ENCODE measurements at places on chromosomes 1 and 21.
A peak's percentile ranks its signal among the peaks of the same experiment; 100 is the strongest.

GRCh38 chr1:25477448-25478034, 46.8 kb downstream of the MACO1 start:
- no peak for DNase-seq

- DNase-seq = no peak
Measured at GRCh38 chr1:220882061-220882891, 3.0 kb downstream of the HLX start.

- peak; percentile 70 for DNase-seq
Measured at GRCh38 chr1:163072658-163073057, 3.5 kb downstream of the RGS4 start.

- DNase-seq = no peak
Measured at GRCh38 chr1:180940445-180940844, 27.7 kb downstream of the KIAA1614 start.

DNA sequence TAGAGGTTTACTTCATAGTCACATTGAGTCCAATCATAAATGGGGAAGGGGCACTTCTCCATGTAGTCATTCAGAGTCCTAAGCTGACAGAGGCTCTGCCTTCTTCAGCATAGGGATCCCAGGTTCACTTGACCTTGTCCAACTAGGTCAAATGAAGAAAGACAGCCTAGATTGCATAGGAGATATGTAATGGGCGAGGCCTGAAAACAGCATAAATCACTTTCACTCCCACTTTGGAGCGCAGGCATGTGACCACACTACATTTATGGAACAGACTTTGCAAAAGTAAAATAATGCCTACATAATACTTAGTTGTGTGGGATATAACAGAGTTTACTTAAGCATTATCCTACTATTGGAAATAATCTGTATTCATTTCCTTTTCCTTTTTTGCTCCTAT, 51.7 kb downstream of the HOOK1 start:
- no peak for DNase-seq

GRCh38 chr1:193183019-193183627, 3.3 kb downstream of the B3GALT2 start:
- DNase-seq = peak; percentile 52

- DNase-seq = no peak
Measured at GRCh38 chr1:218475699-218476098, 130.6 kb downstream of the TGFB2 start.

GRCh38 chr1:5935026-5935425, 57.2 kb downstream of the NPHP4 start:
- DNase-seq = no peak

DNA sequence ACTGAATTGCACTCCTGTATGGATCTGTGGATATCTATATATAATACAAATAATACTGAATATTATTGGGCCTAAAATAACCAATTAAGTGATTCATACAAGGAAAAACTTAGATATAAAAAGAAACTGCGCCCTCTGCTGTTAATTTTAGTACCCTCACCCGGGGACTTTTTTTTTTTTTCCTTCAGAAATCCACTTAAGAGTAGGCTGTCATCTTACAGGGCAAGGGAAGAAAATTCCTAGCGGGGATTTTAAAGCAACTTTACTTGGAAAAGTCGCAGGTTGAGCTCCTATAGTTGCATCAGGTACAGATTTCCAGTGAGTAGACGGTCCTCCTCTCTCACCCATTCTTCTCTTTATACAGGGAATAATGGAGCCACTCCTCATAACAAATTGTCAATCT, 1.3 kb downstream of the NTNG1 start:
- DNase-seq = peak; percentile 59

- DNase-seq = peak; percentile 65
Measured at GRCh38 chr1:47751193-47751592, 246.0 kb downstream of the TRABD2B start.

DNA sequence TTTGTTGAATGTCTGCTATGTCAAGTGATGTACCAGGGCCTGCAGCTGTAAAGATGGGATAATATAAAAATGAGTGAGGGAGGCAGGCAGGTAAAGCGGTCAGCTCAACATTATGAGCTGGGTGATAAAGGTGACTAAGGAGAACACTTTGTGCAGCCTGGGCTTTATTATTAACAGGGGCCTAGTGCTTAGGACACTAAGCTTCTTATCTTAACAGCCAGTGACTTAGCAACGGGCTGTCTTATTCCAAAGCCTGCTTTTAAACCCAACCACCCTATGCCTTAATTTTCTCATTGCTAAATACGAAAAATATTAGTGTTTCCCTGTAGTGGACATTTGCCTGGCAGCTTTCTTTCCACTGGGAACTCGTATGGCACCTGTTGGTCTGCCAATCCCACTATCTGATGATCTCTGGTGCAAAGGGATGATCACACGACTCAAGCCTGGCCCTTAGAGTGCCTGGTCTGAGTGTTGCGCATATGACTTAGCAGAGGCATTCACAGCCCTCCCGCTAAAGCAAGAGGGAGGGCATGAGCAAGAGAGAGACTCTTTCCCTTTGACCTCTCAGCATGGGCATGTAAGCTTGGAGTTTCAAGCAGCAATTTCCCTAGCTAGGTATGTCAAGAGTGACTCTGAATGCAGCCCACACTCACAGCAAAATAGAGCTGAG, 98.6 kb upstream of the PAPPA2 start:
- no peak for DNase-seq

DNA sequence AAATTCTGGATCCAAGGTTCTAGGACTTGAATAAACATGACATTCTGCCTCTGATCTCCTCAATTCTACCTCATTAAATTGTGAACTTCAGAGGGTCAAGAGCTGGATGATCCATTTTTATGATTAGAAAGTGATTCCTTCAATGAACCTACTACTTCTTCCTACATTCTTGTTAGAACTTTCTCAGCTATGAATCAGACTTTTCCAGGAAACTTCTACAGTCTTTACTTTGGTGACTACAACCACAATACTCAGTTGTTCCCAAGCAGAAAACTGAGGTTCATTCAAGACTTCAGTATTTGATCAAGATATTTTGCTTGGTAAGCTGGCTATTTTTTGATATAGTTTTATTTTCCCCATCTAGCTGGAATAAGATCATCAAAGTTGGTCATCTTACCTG, 51.4 kb downstream of the CDC7 start:
- no peak for DNase-seq

DNA sequence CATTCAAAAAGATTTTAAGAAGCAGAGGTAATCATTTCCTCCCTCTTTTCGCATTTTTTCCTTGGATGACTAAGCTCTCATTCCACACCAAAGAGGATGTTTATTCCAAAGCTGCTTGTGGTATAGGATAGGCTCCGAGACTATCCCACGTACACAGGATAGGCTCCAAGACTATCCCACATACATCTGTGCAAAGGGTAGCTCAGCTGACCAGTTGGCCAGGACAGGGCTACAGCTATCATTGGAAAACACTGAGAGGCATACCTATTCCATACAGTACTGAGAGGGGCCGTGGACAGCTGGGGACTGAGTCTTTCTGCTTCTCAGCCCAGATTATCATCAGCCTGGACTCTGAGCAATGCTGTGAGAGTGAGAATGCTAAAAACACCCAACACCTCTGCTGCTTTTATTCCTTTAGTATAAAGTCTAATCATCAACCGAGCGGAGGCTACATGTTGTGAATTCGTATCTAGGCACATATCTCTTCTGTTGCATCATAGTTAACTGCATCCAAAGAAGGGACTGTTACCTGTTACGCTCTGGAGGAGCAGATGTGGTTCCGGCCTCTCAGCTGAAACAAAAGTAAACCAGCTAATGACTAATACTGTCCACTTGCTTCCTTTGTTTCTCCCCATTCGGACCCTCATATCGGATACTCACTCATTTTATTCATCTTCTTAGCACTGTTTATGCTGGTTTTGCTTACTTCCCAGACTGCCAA, 141.0 kb downstream of the TNFSF18 start:
- peak; percentile 68 for DNase-seq

DNA sequence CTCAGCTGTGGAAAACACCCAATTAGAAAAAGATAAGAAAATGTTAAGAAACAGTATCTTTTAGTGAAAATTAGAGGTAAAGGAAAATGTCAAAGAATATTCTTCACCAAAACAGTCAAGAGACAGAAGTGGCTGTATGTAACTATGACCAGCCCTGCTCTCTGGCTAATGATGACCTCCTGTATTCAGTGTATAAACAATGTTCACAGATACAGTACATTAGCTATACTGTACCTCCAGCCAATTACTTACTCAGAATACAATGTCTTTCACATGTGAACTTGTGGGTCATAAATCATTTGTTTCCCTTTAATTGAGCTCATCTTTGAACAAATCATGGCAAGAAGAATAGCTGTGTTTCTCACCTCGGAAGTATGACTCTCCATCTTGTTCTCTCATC, 432.0 kb downstream of the LMO4 start:
- no peak for DNase-seq

GRCh38 chr1:117826540-117827078, 102.8 kb downstream of the GDAP2 start:
- DNase-seq = peak; percentile 89

GRCh38 chr1:160307118-160307791, 22.3 kb upstream of the PEX19 start:
- no peak for DNase-seq

- peak; percentile 82 for DNase-seq
Measured at GRCh38 chr1:41739061-41739955, 179.4 kb downstream of the HIVEP3 start.

DNA sequence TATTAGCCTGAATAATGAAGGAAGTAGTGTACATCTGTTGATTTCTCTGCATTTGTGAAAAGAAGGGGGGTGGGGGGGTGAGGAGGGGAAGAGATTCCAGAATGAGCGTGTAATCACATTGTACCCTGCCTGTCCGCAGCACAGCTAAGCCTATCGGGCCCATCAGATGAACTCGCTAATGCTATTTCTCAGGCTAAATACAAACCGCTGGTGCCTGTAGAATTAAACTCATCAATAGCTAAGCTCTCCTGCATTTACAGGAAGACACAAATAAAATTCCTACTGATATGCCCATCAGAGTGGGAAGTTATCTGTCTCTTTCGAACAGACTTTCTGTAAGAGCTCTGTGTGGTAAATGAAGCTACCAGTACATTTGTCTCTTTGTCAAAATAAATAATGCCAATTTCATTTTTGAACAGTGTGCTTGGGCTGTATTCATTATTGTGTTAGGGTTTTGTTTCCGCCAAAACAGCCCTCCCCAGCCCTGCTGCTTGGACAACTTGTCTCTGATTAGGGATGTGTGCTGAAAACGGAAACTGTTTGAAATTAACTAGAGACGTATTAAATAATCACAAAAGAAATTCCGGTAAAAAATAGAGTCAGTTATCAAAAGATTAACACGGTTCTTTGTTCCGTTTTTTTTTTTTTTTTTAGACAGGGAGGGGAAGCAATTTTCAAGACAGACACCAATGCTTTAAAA, 305.4 kb downstream of the TTLL7 start:
- peak; percentile 7 for DNase-seq

- DNase-seq = no peak
Measured at GRCh38 chr1:220278991-220279390, 6.7 kb upstream of the RAB3GAP2 start.

DNA sequence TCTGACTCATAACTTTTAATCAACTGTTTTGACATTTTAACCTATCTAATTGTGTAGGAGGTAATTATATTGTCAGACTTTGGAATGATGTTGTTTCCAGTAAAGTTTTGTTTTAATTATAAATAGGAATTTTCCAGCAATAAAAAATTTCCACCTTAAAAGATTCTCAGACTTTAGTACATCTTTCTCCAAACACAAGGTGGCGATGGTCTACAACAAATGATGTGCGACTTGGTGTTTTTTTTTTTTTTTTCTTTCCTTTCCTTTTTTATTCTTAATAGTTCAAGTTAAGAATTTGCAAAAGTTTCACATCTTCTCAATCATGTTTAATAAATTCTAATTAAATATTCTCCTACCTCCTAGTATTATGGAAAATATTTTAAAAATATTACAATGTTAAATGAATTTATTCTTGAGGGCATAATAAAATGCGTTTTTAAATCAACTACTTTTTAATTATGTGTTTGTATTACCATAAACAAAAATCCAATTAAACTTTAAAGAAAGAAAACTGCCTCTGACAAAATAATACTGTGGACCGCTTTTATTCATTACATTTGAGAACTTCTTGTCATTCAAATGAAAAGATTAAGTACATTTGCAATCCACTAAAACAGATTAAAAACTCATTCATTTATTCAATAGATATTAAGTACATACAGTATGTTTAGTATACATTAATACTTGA, 4.4 kb upstream of the ADAMTS1 start:
- peak; percentile 66 for DNase-seq

GRCh38 chr21:45863267-45863666, 118.3 kb upstream of the COL6A1 start:
- DNase-seq = no peak

- no peak for DNase-seq
Measured at GRCh38 chr1:45615885-45616284, 8.0 kb downstream of the CCDC17 start.

DNA sequence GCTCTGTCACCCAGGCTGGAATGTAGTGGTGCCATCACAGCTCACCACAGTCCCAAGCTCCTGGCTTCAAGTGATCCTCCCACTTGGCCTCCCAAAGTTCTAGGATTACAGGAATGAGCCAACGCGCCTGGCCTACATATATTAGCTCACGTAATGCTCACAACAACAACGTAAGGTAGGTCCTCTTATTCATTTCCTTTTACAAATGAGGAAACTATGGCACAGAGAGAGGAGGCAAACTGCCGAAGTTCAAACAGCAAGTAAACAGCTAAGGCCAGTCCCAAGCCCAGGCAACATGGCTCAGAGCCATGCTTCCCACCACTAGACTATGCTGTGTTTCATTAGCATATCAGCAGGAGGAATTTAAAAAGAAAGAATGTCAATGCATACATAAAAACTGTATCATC, 284.4 kb downstream of the VAV3 start:
- DNase-seq = no peak

- DNase-seq = no peak
Measured at GRCh38 chr1:153888533-153888932, 34.2 kb downstream of the GATAD2B start.

DNA sequence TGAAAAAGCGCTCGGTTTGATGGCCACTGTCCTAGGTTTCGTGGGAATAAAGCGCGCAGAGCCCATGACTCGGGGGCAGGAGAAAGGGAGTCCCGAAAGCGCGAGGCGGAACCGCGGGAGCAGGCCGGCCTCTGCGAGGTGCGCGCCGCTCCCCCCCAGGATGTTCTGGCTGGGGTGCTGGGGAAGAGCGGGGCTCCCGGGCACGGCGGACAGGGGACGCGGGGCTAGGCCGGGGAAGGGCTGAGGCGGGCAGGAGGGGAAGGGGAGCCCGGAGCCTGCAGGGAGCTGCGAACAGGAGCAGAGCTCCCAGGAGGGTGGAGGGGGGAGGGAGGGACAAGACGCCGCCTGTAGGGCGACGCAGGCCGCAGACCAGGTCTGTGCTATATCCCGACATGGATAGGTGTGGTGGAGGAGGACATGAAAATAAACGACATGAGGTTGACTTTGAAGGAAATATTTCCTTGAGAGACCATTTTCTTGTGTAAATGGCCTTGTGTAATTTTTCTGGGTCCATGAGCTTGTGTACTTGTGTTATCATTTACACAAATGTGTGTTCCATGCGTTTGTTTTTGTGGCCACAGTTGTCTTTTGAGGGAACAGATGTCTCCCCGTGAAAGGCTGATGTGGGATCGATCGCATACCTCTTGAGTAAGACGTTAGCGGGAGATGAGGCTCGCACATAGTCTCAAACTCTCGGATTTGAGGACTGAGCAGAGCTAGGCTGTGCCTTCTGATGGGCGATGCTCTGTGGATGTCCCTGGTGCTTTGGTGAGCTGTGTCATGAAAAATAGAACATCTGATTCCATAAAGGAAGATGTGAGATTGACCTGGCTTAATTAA, 1.3 kb downstream of the PCNT start:
- peak; percentile 36 for DNase-seq

GRCh38 chr21:43210454-43211071, 41.8 kb downstream of the CRYAA start:
- no peak for DNase-seq

Data from kidney capillary endothelial cell (primary cell).